ENCODE measurements at places on chromosomes 12 and 14.

DNA sequence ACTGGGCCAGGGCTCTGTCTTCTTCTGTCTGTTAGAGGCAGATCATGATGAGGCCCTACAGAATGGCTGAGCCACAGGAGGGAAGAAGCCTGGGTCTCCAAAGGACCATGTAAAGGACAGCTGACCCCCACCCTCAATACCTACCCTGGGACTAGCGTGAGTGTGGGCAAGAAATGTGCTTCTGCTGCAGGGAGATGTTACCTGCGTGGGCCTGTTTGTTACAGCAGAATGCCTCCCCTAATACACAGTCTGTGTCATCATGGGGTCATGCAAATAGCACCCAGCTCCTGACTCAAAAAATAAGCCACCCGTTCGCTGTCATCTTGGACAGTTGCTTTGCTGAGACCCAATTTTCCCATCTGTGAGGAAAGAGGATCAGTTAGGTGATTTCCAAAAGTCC lies 90.6 kb downstream of the CALM1 start:
- no peak for DNase-seq

GRCh38 chr12:26128168-26128567 lies 3.3 kb upstream of the BHLHE41 start:
- no peak for DNase-seq

- no peak for DNase-seq
These were observed 1.6 kb upstream of the PAX9 start for GRCh38 chr14:36659822-36660735.

- peak; percentile 95 for DNase-seq
These were observed 1.1 kb upstream of the ACTR6 start for GRCh38 chr12:100199347-100200149.

DNA sequence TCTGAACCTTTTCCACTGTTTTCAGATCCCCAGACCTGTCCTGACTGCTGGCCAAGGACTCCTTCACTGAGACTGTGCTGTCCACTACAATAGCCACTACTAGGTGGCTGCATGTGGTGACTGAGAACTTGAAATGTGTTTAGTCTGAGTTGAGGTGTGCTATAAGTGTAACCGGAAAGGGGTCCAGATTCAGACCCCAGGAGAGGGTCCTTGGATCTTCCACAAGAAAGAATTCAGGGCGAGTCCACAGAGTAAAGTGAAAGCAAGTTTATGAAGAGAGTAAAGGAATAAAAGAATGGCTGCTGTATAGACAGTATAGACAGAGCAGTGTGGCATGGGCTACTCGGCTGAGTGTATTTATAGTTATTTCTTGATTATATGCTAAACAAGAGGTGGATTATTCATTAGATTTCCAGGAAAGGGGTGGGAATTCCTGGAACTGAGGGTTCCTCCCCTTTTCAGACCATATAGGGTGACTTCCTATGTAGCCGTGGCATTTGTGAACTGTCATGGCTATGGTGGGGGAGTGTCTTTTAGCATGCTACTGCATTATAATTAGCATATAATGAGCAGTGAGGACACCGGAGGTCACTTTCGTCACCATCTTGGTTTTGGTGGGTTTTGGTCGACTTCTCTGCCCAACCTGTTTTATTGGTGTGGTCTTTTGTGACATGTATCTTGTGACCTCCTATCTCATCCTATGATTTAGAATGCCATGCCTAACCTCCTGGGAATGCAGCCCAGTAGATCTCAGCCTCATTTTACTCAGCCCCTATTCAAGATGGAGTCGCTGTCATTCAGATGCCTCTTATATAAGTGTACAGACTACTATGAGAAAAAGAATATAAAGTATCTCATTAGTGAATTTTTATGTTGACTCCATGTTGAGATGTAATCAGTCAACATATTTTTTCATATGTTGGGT lies 70.0 kb upstream of the SRSF5 start:
- DNase-seq, result no peak

GRCh38 chr14:69504775-69505174 lies 20.2 kb downstream of the PLEKHD1 start:
- no peak for DNase-seq

DNA sequence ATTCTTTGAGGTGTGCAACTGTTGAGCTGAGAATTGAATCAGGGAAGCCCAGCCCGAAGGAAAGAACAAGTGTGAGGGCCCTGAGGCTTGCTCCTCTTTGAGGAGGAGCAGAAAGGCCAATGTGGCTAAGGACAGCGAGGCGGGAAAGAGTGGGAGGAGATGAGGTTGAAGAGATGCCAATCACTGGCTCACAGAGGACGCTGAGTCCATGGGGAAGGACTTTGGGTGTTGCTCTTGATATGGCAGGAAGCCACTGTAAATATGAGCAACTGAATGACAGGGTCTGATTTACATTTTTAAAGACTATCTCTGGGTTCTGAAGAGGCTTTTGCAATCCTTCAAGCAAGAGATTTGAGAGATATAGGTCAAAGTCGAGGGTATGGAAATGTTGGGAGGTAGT lies 3.3 kb upstream of the APPL2 start:
- DNase-seq, result peak; percentile 26

DNA sequence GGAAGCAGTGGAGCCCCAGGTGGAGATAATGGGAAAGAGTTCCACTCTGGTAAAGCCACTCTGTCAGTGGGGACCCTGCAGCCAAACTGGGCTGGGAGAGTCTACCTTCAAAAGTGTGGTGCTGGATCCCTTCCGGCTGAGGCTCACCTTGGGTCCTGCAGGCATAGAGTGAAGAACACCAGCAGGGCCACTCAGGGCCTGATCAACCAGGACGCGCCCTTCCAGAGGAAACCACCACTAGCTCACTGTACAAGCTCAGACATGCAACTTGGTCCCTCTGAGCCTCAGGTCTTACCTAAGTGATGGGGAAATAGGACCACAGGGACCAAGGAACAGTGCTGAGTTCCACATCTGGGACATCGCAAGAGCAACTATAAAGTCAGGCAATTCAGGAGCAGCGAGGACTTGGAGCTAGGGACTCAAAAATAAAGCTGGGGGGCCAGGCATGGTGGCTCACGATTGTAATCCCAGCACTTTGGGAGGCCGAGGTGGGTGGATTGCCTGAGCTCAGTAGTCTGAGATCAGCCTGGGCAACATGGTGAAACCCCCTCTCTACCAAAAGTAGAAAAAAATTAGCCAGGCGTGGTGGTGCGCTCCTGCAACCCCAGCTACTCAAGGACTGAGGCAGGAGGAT lies 5.9 kb upstream of the PRPH start:
- DNase-seq, result peak; percentile 49

DNA sequence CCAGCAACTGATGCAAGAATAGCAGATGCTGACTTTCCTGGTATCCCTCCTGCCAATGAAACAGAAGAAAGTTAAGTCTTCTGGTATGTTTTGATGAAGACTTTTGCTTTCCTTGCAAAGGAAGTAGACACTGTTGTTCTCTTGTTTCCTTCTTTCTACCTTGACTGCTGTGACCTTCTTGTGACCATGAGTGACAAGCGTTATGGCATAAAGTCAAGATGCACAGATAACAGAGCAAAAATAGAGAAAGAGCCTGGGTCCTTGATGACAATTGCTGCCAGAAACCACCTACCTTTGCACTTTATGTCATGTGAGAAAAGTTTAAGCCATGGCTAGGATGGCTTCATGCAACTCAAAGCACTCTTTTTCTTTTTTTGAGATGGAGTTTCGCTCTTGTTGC lies 49.2 kb upstream of the LTA4H start:
- DNase-seq, result no peak

DNA sequence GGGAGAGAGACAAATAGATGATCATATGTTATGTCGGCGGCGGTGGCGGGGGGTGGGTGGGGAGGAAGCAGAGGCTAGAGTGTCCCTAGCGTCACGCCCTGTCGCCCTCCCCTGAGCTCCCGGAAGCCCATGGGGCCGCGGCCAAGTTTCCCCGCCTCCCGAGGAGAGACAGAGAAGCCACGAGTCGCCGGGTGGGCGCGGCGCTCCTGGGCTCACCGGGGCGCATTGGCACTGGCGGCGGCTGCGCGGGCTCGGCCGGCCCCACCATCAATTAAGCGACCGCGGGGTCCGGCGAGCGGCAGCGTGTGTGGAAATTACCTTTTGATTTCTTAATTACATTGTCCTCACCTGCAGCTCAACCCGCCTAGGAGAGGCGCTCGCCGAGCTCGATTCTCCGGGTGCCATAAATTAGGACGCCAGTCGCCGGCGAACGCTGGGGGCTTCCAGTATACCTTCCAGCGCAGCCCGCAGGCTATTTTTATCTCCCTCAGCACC lies 119.9 kb upstream of the LHX5 start:
- peak; percentile 86 for DNase-seq

DNA sequence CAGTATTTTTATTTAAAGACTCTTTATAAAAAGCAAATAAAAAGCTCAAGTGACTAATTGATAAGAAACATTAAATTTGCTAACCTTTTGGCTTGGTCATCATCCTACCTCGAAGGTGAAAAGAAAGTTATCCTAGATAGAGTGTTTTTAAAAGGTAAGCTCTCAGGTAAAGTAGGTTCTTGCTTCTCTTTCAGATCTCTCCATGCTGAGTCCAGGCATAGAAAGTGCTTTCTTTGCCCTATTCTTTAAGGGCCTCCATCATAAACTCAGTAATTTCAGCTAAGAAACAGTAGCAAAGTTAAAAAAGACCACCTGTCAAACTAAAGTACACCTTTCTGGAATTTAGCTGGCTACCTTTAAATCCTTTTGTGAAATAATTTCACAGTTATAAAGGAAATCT lies 20.6 kb upstream of the ANHX start:
- no peak for DNase-seq

DNA sequence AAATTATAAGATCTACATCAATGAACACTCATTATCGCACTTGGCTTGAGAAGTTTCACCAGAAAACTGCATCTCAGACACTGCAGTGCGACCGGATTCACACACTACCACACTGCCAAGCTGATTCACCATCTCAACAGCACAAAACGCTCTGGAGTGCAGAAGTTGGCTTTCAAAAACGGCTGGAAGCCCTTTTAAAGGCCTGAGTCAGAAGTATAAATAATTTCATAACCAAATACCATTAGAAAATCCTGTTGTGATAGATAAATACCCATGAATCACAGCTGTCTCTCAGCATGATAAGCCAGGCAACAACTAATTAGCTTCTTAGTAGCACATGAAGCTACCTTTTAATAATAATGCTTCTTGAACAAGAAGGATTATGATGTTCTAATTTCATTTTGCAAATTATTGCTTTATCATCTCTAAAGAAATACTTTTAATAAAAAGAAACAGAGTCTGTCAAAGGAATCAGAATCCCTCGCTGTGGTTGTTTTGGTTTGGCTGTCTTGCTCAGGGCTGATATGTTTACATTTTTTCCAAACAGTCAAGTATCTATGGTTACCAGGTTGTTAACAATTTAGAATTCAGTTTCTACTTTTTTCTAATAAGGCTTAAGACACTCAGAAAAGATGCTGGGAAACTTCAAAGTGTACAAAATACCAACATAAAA lies 51.2 kb downstream of the SLC2A13 start:
- no peak for DNase-seq

DNA sequence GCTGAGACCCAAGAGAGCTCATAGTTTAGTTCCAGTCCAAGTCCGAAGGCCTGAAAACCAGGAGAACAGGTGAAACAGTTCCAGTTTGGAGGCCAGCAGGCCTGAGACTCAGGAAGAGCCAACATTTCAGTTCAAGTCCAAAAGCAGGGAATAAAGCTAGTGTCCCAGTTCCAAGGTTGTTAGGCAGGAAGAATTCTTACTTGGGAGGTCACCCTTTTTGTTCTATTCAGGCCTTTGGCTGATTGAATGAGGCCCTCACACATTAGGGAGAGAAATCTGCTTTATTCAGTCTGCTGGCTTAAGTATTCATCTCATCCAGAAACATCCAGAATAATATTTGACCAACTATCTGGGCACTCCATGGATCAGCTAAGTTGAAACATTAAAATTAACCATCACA lies 294.6 kb downstream of the PCNX1 start:
- DNase-seq, result no peak

- DNase-seq, result no peak
These were observed 11.5 kb upstream of the OR11G2 start for GRCh38 chr14:20179218-20179617.

DNA sequence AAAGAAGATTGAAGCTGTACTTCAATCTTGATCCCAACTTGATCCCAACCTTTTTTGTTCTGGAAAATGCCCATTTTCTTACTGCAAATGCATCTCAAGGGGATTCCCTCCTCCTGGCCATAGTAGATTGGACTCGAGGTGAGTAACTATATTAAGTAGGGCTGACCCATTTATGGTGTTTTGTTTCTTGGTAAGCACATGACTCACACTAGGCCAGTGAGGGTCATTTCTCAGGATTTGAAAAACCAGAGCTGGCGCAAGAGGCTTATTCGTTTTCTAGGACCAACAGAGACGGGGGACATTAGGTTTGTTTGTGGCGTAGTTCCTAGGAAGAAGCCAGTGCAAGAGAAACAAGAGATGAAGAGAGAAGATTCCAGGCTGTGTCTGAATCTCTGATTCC lies 51.4 kb downstream of the MRPL42 start:
- no peak for DNase-seq

DNA sequence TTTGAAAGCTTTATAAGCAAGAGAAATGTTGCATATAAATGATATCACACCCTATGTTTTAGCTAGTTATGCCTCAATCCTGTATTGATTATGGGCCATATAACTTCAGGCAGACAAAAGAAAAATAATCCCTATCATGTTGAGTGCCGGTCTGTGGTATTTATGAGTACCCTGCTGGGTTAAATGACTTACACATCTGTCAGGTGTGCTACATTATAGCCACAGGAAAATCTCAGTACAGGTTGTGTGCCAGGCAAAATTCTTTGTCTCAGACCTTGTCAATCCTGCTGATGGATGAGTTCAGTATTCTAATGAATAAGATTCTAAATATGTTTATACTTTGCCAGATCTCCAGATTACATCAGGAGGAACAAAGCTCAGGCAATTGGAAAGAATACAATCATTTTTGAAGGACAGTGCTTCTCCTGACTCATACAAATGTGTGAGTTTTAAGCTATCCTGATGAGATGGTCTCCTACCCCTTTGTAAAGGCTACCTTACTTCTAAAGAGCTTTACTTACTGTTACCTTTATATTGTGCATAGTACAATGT lies 109.8 kb upstream of the FOXG1 start:
- DNase-seq, result no peak

- DNase-seq, result no peak
These were observed 76.1 kb downstream of the ALG10B start for GRCh38 chr12:38392554-38393144.

- DNase-seq, result peak; percentile 96
These were observed at the start of gene SLC39A2 for GRCh38 chr14:20998674-20999366. Gene SLC39A2, plus strand, starts transcription at chr14:20999293. Its CDS starts 154 bp downstream, at chr14:20999447.

DNA sequence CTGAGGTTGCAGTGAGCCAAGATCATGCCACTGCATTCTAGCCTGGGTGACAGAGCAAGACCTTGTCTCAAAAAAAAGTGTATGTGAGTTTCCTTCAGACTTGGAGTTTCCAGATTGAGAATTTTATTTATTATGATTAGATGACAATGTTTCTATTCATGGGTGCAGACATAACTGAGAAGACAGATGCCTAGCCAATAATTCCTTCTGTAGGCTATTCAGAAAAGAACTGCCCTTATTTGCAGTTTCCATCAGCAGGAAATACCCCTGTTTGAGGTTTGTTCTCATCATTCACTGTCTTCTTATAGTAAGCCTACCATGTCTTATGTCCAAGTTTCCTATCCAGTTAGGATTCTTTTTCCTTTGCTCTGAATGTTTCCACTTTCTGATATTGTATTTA lies 269.0 kb downstream of the KTN1 start:
- no peak for DNase-seq

GRCh38 chr14:52202151-52202550 lies 65.3 kb upstream of the PTGDR start:
- DNase-seq, result no peak

- peak; percentile 84 for DNase-seq
These were observed 211.5 kb downstream of the CHST11 start for GRCh38 chr12:104668274-104668718.
